AG09319 (cell line): ENCODE measurements at places on chromosomes 3 and 15.

DNA sequence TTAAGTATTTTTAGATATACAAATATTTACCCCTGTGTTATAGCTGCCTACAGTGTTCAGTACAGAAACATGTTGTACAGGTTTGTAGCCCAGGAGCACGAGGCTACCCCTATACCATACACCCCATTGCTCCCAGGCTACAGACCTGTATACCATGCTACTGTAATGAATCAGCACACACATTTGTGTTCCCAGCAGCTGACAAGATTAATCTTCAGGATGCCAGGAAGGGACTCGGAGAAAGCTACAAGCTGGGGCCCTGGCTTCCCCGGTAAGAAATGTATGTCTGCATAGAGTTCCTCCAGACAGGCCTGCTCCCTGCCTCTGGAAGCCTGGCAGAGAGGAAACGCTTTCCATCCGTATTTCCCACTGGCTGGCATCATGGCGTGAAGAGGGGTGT lies 136.5 kb downstream of the XXYLT1 start:
- DNase-seq, result no peak

DNA sequence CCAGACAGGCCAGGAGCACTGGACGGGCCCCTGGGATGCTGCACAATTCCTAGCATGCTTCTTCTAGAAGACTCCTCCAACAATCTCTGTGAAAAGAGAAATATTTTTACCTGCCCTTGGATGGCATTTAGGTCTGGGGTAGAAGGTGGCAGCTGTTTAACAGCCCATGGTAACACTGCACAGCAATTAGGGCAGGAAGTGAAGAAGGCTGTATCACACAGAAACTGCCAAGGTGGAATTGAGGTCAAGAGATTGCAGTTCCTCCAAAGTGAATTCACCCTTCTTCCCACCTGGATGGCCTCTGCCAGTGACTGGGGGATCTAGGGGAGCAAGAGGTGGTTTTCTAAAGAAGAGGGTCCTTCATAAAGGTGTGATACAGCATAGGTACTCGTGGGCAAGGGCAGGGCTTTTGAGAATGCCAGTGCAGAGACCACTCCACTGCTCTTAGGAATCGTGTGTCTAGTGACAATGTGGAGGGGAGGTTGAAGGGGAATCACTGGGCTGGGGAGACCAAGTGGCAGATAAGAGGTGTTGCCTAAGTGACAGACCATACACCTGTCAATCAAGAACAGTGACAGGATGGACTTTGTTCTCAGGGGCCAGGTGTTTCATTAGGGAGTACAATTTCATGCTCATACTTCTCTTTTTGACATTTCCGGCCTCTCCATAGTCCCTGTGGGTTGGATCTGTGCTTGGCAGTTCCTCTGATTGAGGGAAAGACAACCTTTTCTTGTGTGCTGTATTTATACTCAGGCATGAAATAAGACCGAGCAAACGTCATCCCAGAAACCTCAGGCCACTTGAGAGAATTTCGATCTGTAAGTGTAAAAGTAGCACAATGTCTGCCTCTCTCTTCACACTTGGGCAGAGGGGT lies 83.5 kb upstream of the BCL6 start:
- no peak for DNase-seq

DNA sequence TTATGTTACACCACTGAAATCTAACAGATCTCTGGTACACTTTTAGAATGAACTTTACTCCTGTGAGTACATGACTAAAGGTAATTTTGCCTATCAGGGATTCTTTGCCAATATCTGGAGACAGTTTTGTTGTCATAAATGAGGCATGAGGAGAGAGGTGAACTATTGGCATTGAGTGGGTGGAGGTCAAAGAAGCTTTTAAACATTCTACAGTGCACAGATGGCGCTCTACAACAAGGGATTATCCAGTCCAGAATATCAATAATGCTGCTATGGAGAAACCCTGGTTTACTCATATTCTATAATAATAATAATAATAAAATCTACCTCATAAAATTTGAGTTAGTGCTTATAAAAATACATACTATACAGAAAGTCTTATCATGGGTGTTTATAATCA lies 702.3 kb downstream of the SI start:
- no peak for DNase-seq

DNA sequence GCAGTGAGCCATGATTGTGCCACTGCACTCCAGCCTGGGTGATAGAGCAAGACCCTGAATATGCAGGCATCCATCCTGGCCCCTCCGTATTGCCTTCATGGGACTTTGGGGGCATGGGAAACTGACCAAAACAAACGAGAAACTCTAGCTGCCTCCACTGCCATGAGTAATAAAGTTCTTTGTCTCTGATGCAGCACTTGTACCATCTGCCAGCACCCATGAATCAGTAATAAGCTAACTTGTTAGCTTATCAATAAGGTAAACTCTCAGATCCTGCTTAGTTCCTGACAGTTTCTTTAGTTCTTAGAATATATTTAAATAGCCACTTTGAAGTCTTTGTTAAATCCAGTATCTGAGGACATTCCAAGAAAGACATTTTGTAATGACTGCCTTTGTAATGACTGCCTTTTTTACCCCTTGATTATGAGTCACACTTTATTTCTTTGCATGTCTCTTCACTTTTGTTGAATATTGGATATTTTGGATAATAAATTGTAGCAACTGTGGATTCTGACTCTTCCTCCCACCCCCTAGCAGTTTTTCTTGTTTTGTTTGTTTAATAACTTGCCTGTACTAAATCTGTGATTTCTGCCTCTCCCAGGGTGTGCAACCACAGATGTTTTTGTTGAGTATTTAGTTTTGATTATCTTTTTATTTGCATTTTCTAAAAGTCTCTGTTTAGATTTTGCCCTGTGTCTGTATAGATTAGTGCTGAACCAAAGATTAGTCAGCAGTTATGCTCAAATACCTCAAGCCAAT lies 136.9 kb downstream of the HCN4 start:
- DNase-seq, result no peak

GRCh38 chr3:1068985-1069384 lies 23.8 kb upstream of the CNTN6 start:
- DNase-seq, result no peak

DNA sequence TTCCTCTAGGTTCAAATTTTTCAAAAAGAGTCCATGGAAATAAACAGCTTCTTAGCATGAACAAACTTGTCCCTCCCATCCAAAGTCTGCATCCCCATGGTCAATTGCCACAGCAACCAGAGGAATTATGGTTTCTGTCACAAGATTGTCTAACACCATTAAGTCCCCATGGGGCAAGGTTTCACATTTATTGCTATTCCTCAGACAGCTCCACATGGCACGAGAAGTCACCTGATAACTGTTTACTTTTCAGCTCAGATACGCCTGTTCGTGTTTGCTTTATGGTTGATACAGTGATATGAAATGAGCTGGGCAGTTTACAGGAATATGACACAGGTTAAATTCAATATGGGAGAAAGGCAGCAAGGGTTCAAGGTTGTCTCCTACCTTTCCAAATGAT lies 37.9 kb upstream of the MUC13 start:
- DNase-seq, result no peak

- DNase-seq, result no peak
These were observed 3.8 kb upstream of the ACAD9 start for GRCh38 chr3:128875556-128876120.

DNA sequence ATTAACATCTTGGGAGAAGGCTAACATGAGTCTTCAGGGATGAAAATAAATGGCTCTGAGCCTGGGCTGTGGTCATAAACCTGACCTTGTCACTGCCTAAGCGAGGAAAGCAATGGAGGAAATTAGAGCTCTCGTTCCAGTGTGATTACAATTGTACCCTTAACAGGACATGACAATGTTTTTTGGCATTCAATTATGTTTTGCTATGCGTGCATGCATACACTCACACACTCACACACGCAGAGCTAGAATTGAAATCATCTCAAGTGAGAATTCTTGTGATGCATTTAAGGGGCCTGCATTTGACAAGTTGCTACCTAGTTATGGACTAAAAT lies 24.1 kb downstream of the ZNF80 start:
- DNase-seq, result no peak

- DNase-seq, result no peak
These were observed 94.8 kb downstream of the CACNA1D start for GRCh38 chr3:53589201-53589600.

GRCh38 chr15:77027697-77028450 lies 32.9 kb downstream of the PSTPIP1 start:
- no peak for DNase-seq

GRCh38 chr3:196214783-196215441 lies 1.4 kb upstream of the SLC51A start:
- DNase-seq, result no peak

GRCh38 chr3:172552607-172553006 lies 29.4 kb upstream of the TNFSF10 start:
- no peak for DNase-seq

GRCh38 chr3:182585532-182586150 lies 207.7 kb upstream of the ATP11B start:
- DNase-seq, result no peak

GRCh38 chr15:31435912-31436628 lies 109.4 kb downstream of the KLF13 start:
- no peak for DNase-seq

GRCh38 chr3:172124271-172124670 lies 84.9 kb downstream of the FNDC3B start:
- DNase-seq, result no peak

DNA sequence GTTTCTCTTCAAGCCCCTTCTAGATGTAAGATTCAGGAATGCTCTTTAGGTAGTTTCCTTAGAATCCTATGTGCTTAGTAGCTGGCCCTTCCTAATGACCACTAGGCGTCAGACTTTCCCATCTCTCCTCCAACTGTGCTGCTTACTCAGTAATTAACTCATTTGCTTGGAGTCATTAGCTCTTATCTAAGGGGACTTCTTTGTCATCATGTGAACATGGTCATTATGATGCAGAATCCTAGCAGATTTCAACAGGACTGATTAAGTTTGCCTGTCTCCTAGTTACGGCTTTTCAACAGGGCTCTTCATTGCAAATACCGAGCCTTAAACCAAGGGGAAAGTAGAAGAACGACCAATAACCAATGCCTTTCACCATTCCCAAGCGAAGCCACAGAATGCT lies 46.4 kb downstream of the GJD2 start:
- DNase-seq, result peak; percentile 27

DNA sequence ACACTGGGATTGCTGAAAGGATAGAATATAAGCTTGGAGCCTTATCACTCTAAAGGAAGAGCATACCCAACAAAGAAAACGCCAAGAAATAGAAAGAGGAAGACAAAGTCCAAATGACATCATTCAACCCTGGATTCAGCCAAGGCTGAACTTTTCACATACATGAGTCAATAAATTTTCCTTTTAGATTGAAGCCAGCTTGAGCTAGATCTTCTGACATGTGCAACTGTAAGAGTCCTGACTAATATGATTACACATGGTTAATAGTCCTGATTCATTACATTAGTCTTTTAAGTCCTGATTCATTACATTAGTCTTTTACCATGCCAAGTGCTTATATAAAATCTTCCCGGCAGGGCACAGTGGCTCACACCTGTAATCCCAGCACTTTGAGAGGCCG lies 13.6 kb upstream of the DENND6A start:
- peak; percentile 49 for DNase-seq

- DNase-seq, result no peak
These were observed 67.6 kb upstream of the CTDSPL start for GRCh38 chr3:37793889-37794591.

- no peak for DNase-seq
These were observed 19.2 kb upstream of the KPNA1 start for GRCh38 chr3:122533931-122534334.

DNA sequence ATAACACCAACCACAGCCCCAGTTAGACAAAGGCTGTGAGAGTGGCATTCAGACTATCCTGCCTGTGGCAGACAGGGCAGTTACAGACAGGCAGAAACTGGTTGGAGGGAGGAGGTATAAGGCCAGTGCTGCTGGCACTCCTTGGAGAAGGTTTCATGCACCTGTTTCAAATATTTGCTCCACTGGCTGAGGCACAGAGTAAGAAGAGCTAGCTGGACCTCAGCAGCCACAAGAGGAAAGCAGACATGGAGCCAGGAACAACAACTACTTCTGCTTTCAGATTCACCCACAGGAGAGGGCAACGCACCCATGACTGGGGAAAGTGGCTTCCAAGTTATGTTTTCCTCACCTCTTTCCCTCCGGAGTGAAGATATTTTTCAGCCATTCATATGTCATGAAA lies 11.5 kb upstream of the PRKAR2A start:
- no peak for DNase-seq

GRCh38 chr3:29381595-29381994 lies 100.7 kb downstream of the RBMS3 start:
- no peak for DNase-seq

- no peak for DNase-seq
These were observed 92.2 kb downstream of the KLHL25 start for GRCh38 chr15:85702321-85703101.

DNA sequence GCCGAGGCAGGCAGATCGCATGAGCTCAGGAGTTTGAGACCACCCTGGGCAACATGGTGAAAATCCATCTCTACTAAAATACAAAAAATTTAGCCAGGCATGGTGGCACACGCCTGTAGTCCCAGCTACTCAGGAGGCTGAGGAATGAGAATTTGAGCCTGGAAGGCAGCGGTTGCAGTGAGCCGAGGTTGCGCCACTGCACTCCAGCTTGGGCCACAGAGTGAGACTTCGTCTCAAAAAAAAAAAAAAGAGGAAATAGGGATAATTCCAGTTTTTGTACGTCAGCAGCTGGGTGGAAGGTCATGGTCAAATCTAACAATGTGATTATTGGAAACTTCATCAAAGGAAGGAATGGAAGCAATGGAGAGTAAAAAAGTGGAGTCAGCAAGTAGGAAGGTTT lies 3.1 kb downstream of the CMC1 start:
- DNase-seq, result no peak

GRCh38 chr3:27628026-27628750 lies 93.9 kb downstream of the EOMES start:
- no peak for DNase-seq

GRCh38 chr3:49722896-49723295 lies 855 bp downstream of the GMPPB start:
- DNase-seq, result no peak

GRCh38 chr3:107630779-107631178 lies 108.0 kb downstream of the BBX start:
- no peak for DNase-seq

DNA sequence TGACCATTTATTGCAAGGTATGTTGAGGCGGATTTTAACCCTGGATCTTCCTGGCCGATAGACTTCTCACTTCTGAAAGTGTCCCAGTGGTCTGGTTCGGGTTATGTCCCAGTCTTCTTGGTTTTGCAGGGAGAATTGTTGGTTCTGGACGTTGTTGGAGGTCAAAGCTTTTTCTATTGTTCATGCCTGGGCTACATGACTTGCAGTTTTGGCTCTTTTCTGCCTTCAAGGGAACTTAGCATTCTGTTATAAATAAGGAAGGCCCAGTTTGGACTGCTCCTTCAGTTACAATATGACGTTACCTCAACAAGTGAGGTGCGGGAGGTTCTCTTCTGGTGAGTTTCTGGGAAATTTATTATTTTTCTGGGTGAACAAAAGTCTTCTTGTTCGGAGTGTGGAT lies 614.3 kb downstream of the DIPK2A start:
- no peak for DNase-seq

- DNase-seq, result no peak
These were observed 50.9 kb upstream of the ZDHHC23 start for GRCh38 chr3:113896930-113897329.

DNA sequence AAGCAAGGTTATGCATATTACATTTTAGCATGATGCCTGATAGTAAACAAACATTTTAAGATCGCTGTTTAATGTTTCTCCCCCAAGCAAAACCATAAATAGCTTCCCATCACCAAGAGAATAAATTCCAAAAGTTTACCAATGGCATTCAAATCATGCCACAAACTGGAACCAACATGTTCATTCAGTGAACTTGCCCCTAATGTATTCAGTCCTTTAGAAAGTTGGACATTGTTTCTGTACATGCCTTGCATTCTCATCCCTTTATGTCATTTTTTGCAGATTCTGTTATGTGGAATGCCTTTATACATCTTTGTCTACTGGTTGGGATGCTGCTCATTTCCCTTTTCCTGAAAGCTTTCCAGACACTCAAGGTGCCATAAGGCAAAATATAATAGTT lies 105.5 kb downstream of the PYDC2 start:
- no peak for DNase-seq
